Stimulated activated CD4-positive, alpha-beta T cell treated with anti-CD3 and anti-CD28 coated beads, Interleukin-4, amount 100 ng/mL, for 48 hours (primary cell): ENCODE measurements at places on chromosomes 1 and 21.

DNA sequence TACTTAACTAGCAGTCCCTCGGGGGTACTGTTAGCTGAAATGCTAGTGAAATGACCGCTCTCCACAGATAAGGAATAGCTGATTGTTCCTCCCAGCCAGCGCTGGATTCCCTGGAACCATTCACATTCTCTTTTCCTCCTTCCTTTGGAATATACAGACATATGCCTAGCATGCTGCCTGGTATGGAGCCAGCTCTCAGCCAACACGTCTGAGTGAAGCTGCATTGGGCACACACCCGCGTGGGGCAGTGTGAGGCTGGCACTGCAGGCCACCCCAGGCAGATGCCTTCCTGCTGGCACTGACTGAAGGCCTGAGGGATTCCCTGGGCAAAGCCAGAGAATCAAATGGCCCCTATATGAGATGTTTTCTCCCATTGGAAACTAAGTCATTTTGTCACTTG is 66.7 kb downstream of the TLR5 start:
- no peak for DNase-seq

DNA sequence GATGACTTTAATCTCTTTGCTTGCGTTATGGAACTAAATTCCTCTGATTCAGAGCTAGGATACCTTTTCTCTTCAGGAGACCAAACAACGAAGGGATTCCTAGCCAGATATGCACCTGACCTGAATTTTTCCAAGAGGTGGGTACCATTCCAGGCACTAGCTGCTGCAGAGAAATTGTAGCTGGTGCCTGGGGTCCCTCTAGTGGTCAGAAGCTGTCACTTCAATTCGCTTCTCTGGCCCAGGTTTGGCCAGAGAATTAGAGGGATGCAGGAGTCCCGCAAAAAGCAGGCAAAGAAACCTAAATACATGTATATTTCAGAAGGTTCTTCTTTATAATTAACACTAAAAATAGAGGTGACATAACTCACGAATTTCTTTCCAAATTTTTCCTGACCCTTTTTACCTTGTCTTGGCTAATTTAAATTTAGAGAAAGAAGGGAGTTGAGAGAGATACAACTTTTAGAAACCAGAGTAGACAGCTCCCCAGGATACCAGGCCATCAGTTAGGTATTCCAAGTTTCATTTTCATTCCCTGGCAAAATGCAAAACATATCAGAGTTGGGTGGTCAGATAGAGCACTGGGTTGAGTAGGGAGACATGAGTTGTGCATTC is 9.6 kb downstream of the ACKR1 start:
- peak; percentile 19 for DNase-seq

GRCh38 chr21:43021756-43022600 is 47.6 kb downstream of the PKNOX1 start:
- no peak for DNase-seq

- no peak for DNase-seq
Observed at GRCh38 chr1:161840363-161840762, 74.2 kb downstream of the ATF6 start.

- DNase-seq, result no peak
Observed at GRCh38 chr1:34770891-34771504, 10.0 kb upstream of the GJB3 start.
